ENCODE measurements at places on chromosomes 5 and 9.

DNA sequence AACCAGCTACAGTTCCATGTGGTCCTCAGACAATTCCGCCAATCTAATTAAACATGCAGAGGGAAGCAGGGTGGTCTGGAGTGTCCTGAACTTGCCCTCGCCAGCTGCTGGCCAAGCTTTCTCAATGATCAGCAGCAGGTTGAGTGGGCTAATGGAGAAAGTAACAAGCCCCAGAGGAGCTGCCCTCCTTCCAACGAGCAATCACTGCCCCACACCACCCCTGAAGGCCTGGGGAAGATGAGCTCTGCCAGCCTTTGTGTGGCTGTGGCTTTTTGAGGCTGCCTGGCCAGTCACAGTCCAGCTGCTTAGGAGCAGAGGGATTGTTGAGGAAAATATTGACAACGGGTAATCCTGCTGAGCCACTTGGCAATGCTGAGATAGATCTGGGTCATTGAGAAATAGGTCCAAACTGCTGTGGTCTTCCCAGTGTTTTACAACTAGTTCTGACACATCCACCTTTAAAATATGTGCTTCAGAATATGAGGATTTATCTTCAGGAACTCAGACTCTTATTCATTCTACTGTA lies 107.3 kb downstream of the CD180 start:
- H3K36me3 ChIP-seq, result no peaks in the 10 kb centered on the region
- no peak overlapping the region for H3K4me3 ChIP-seq
- no peaks in the 10 kb centered on the region for H3K4me1 ChIP-seq

GRCh38 chr5:9437741-9438240 lies 108.1 kb downstream of the SEMA5A start:
- H3K27me3 ChIP-seq, result no peaks in the 10 kb centered on the region
- peaks cover 2% of the 10 kb centered on the region for H3K36me3 ChIP-seq
- no peak for DNase-seq
- H3K4me3 ChIP-seq, result no peak overlapping the region
- no peaks in the 10 kb centered on the region for H3K4me1 ChIP-seq

DNA sequence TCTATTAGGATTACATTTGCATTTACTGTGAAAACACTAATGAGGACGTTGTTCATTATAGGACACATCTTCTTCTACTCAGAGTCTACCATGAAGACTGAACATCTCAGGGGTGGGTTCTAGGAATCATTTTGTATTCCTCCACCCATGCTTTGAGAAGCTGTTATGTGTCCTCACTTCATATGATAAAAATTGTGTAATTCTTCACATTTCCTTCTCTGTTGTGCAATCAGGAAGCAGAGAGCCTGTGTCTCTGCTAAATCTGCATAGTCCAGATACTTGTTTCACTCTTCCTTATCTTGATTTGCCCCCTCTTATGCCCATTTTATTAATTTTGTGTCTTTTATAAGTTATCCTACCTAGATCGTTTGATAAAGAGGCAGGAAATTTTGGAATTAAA lies 97.8 kb upstream of the IQGAP2 start:
- H3K4me3 ChIP-seq, result no peak overlapping the region
- H3K27me3 ChIP-seq, result no peaks in the 10 kb centered on the region
- H3K36me3 ChIP-seq, result no peaks in the 10 kb centered on the region
- no peaks in the 10 kb centered on the region for H3K4me1 ChIP-seq
- DNase-seq, result no peak

DNA sequence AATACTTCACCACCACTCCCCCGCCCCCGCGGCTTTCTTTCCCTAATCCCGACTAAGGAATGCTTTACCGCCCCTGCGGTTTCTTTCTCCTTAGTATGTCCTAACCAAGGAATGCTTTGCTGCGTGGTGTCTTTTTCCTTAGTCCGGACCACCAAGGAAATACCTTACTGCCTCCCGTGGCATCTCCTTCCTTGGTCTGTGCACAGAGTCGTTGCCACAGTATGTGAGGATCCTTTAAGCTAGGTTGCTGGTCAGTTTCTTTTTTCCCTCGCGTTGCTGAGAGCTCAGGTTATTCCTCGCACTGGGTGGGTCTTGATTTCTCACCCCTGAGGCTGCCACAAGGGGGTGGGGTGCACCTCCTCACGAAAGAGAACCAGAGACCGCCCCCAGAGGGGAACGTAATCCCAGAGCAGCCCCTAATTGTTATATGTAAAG lies 309.4 kb downstream of the NR3C1 start:
- peak overlapping the region; percentile 97 for H3K27ac ChIP-seq
- no peak overlapping the region for H3K4me3 ChIP-seq
- H3K27me3 ChIP-seq, result no peaks in the 10 kb centered on the region
- peak; percentile 97 for DNase-seq
- H3K4me1 ChIP-seq, result peaks cover 6% of the 10 kb centered on the region

GRCh38 chr5:91212714-91213092 lies 170.4 kb downstream of the ARRDC3 start:
- DNase-seq, result no peak
- H3K36me3 ChIP-seq, result no peaks in the 10 kb centered on the region
- no peak overlapping the region for H3K4me3 ChIP-seq
- no peaks in the 10 kb centered on the region for H3K4me1 ChIP-seq
